ENCODE measurements at places on chromosomes 2 and 18.

DNA sequence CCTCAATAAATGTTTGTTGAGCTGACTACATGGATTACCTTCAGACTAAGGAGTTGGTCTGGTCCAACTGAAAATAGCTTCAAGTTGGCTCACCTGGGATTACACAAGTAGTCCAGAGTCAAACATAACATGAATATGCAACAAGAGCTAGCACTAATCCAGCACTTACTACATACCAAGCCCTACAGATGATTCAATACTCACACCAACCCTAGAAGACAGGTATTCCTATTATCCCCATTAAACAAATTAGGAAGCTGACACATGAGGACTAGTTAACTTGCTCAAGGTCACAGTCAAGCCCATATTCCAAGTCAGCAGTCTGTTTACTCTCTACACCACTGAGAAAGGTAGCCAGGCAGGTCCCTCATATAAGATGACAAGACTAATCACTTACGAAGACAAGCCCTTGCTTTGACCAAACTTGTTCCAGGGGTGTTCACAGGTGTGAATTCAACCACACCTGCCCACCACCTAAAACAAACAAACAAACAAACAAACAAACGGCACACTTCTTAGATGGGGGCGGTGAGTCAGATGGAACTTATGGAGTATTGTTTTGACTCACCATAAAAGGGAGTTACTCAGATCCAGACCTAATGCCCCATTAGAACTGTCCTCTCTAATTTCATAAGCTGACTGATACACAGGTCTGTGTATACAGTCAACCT is 29.1 kb downstream of the TMEM131 start:
- DNase-seq, result no peak

DNA sequence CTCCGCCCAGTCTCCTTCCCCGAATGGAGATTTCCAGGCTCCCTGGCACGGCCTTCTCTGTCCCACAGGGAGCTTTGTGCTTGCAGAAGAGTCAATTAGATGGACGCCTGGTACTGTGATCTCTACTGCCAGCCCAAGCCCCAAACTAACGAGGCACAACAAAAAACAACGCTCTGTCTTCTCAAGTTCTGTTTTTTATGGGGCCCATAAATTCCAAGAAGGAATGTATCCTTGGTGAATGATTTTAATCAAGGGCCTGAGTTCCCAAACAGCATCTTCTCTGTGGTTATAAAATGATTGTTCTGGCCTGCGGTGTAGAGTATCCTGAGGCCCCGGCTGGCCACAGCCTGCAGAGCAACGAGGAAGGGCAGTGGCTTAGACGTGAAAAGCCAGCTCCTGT is 219.5 kb downstream of the CLIP4 start:
- no peak for DNase-seq

DNA sequence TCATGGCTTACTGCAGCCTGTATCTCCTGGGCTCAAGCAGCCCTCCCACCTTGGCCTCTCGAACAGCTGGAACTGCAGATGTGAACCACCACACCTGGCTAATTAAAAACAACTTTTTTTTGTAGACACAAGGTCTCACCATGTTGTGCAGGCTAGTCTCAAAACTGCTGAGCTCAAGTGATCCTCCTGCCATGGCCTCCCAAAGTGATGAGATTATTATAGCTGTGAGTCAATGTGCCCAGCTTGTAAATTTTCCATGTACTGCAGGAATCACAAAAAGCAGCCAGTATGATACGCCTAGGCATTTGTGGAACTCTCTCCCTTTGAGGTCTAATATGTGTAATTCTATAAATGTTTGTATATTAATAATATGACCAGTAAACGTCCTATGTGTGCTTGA is 59.9 kb downstream of the MSH6 start:
- no peak for DNase-seq

- DNase-seq, result no peak
These were observed 62.8 kb downstream of the ICA1L start for GRCh38 chr2:202808754-202809153.

- no peak for DNase-seq
These were observed 494.8 kb upstream of the NRXN1 start for GRCh38 chr2:51526766-51527165.

DNA sequence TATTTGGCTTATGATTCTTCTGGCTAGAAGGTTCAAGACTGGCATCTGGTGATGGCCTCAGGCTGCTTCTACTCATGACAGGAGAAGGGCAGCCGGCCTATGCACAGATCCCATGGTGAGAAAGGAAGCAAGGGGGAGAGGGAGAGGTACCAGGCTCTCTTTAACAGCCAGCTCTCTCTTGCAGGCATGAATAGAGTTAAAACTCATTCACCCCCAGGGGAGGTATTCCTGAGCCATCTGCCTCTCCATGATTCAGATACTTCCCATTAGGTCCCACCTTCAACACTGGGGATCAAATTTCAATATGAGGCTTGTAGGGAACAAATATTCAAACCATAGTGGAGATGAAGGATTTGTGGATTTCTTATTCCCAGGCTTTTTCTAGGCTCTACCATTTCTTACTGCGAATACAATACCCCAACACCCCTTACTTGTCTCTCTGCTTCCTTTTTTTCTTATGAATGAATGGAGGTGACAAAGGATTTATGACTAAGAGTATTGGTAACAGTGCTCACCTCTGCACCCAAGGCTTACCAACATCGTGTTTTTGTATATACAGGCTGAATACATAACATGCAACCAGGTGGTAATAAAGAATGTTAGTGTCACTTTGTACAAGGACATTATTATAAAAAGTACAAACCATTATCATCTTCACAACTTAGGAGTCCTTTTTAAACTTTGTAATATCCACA is 454.6 kb upstream of the TRIB2 start:
- no peak for DNase-seq

GRCh38 chr2:105904938-105905337 is 160.2 kb downstream of the NCK2 start:
- DNase-seq, result no peak

GRCh38 chr2:182565911-182566567 is 139.2 kb upstream of the PDE1A start:
- no peak for DNase-seq

- DNase-seq, result no peak
These were observed 36.5 kb upstream of the HPCAL1 start for GRCh38 chr2:10266133-10266620.

DNA sequence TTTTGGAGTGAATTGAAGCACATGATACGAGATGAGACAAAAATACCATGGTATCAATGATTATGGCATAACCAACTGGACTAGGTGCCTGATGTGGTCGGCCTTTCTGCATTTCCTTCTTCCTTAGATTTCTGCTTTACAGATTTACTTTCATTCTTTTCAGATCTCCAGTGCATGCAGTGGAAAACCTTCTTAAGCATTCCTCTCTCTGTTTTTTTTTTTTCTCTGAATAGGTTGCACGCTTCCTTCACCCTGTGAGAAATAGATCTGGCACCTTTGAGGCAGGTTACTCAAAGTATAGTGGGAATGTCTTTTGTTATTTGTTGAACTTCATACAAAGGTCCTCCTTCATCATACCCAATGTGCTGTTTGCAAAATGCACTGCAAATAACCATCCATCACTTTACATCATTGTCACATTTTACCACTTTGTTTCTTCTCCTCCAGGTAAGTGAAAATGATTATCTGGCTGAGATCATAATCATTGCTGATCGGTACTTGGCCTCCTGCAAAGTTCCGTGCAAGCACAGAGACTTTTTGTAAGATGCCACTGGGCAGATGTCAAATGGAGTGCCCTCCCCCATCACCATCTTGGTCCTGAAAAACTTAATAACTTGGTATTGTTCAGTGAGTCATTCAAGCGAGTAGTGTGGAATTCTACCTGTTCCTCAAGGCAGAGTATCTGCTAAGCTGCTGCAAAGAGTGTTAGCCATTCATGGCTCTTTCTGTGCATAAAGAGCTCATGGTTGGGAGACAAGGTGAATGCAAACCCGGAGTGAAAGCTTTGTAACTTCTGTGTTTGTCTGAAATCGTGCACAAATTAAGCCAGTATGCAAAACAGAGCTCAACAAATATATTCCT is 30.0 kb upstream of the KLHL14 start:
- no peak for DNase-seq

Measured in AG09309 (cell line).